ENCODE measurements at places on chromosomes 12 and 14.

- DNase-seq = peak; percentile 74
These were observed 23.1 kb downstream of the ADCY6 start for GRCh38 chr12:48765753-48766162.

GRCh38 chr12:124073356-124074035 is 100.5 kb downstream of the ZNF664 start:
- DNase-seq = no peak

- no peak for DNase-seq
These were observed 137.0 kb upstream of the CDKN3 start for GRCh38 chr14:54259821-54260220.

DNA sequence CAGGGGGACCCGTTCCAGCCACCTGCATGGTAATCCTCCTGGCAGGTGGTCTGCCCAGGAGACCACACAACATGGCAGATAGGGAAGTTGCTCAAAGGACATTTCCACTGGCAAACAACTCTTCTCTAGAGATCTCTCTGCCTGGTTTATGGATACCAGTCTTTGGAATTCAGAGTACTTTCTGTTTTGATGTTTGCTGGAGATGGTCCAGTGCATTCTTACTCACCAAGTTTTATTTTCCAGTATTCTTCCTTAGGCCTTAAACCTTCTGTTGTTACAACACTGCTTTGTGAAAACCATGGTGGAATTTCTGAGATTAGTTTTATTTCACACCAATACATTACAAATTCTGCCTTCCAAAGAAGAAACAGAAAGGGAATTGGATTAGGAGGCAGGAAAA is 428.3 kb downstream of the FUT8 start:
- DNase-seq = no peak

DNA sequence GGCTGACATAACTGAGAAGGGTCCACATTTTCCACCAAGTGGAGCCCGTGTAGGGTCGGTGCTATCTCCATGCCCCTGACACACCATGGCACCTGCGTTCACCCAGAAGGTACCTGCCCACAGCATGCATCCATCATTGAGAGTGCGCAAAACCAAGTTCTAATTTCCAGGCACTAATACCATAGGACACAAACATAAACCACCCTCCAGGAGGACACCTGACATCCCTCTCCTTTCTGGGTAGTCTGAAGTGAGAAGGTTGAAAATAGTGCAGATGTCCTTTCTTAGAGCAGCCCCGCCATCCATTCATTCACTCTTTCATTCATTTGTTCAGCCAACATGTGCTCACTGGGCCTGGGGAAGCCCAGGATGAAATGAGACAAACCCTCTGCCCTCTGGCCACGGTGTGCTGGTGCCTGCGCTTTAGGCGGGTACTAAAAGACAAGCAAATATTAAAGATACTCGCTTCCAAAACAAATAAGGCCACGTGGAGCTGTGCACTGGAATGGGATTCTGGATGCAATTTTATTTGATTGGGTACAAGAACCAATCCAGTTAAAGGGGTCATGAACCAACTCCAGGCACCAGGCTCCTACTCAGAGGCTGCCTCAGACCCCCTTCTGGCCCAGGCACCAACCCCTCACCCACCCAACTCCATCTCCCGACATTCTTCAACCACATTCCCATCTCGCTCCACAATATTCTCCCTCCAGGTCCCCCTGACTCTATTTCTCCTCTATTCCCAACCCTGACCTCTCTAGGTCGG is 1.2 kb downstream of the TTC7B start:
- DNase-seq = no peak

DNA sequence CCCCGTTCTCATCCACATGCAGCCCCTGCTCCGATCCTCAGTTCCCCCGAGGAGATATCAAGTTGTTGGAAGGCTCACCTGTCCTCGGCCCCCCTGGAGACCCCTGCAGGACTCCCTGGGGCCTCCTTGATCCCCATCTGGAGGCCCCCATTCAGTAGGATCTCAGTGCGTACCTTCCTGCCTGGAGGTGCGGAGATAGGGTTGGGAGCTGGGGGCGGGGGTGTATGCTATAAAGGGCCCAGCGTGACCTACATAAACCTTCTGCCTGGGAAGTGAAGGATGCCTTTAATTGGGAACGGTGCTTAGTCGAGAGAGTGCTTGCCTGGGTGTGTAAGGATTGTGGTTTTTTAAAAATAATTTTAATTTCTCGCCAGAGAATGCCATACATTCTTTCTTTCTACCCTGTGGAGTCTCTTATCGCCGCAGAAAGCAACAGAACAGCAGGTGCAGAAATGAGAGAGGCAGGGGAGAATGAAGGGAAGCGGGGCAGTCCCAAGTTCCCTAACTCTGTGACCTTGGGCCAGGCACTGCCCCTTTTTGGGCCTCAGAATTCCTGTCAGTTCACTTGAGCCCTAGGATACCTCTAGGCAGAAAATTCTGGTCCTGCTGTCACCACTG is 153.7 kb downstream of the TSPAN9 start:
- no peak for DNase-seq

DNA sequence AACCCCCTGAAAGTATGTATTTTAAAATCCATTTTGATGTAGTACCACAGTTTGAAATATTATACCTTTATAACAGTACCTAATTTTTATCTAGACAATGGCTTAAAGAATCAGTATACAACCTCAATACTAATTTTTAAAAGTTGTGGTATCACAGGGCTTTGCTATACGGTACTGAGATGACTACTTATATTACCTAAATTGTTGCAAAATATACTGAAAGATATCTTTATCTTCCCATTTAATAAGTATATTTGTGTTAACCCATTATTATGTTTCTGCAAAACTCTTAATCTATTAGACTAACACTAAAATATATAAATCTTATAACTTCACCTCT is 67.1 kb downstream of the RALGAPA1 start:
- DNase-seq = no peak

DNA sequence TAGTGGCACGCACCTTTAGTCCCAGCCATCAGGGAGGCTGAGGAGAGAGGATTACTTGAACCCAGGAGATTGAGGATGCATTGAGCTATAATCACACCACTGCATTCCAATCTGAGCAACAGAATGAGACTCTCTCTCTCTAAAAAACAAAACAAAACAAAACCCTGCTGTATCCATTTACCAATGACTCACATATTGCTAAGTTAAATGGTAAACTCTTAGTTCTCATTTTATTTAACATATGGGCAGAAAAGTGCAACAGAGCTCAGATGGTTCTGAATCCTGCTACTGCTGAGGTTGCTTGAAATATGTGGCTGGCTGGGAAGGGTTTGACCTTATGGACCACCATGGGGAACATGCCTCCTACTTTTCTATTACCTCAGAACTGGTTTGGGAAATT is 33.7 kb upstream of the CCNT1 start:
- DNase-seq = no peak

DNA sequence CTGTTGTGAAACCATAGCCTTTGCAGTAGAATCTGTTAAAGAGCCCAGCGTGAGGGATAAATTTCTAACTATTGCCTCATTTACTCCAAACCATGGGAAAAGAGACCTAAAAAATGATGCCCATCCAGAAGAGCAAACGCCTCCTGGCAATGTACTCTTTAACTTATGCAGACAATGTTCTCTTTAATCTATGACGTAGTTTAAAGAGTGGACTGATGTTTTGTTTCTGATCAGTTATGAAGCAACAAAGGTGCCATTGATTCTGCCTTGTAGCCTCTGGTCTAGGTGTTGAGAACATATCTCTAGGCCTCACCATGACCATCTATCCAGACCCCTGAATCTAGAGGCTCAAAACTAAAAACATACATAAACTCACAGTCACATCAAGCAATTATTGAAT is 13.4 kb downstream of the SSTR1 start:
- no peak for DNase-seq

GRCh38 chr12:115371711-115372110 is 687.7 kb upstream of the TBX3 start:
- no peak for DNase-seq

GRCh38 chr12:18849761-18850160 is 111.8 kb downstream of the CAPZA3 start:
- no peak for DNase-seq

GRCh38 chr14:44384093-44384492 is 123.0 kb downstream of the FSCB start:
- no peak for DNase-seq

DNA sequence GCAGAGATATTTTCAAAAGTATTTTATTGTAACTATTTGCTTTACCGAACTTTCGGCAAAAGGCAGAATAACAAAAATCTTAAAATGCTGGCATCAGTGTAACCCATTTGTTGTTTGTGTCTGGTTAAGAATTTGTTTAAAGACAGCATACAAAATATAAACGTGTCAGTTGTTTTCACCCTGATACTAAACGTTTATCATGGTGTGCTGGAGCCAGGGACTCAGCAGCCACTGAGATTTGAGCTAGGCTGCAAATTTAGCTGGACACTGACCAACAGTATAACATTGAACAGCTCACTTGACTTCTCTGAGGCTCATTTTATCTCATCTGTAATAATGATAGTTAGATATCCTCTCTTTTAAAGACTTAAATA is 183.7 kb downstream of the TMTC3 start:
- no peak for DNase-seq

GRCh38 chr12:116244001-116244400 is 33.5 kb downstream of the MED13L start:
- peak; percentile 65 for DNase-seq

GRCh38 chr14:48771717-48772116 is 814.5 kb downstream of the RPS29 start:
- DNase-seq = no peak

- DNase-seq = no peak
These were observed 179.3 kb upstream of the RMST start for GRCh38 chr12:97283297-97283696.

GRCh38 chr12:129075460-129076208 is 222.4 kb downstream of the GLT1D1 start:
- DNase-seq = no peak

- DNase-seq = no peak
These were observed 129.2 kb downstream of the KCNA5 start for GRCh38 chr12:5172886-5173285.

GRCh38 chr14:57687416-57687815 is 178.5 kb downstream of the SLC35F4 start:
- no peak for DNase-seq

DNA sequence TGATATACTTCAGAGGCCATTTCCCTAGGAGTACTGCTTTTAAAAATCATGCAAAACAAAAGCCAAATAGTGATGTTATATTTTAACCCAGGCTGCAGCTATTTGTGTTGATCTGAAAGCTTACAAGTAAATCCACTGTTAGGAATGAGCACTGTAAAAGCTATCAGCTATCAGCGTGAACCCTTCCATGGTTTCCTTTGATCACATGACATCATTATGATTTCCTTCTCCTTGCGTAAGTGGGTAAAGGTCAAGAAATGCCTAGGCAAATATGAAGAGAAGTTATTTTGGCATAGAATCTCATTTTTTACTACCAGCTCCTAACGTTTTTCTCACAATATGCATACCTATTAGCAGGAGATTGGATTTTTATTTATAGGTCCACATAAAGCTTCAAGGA is 48.6 kb upstream of the CATSPERB start:
- peak; percentile 47 for DNase-seq

DNA sequence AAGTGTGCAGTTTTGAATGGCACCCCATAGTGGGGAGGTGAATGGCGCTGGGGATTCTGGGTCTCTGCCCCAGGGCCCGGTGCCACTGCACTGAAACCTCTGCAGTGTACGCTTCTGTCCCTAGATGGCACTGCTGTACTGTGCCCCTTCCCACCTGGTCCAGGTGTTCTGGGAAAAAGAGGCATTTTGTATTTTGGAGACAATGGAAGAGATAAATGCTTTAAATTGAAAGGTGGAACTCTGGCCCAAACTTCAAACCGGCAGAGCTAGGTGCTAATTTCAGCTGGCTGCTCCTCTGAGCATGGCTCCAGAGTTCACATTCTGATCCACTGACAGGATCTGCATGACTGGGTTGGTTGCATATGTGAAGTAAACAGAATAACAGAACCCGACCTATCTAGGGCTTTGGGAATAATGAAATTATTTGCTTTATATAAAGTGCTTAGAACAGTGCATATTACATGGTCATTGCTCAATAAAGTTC is 52.2 kb downstream of the KRT80 start:
- no peak for DNase-seq

- DNase-seq = peak; percentile 43
These were observed 8.1 kb downstream of the STAC3 start for GRCh38 chr12:57242691-57243454.

- no peak for DNase-seq
These were observed 154.4 kb downstream of the GPHN start for GRCh38 chr14:66662374-66662773.

DNA sequence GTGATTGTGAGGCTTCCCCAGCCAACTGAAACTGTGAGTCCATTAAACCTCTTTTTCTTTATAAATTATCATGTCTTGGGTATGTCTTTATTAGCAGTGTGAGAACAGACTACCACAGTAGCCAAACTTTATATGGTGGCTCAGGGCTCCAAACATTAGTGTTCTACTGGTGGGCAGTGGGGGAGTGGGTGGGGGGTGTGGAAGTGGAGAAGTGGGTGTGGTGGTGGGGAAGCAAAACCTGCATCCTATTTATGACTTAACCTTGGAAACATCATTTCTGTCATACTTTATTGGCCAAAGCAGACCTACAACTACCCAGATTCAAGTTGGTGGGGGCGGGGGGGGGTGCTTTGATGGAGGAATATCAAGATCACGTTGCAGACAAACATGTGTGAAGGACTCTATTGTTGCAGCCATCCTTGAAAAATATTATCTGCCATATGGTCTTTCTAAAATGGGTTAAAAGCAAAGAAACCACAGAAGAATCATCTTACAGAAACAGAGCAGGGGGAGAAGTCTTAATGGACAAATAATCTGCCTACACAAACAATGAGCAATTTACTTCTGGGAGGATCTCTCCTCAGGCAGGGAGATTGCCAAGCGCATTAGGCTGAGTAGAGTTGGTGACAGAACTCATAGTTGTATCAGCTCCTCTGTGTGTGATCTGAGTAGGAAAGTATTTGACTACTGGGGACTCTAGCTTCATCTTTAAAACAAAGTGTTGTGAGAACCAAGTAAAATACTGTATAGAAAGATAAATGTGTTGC is 1.4 kb upstream of the PWP1 start:
- no peak for DNase-seq

GRCh38 chr12:131402781-131403396 is 308.0 kb upstream of the SFSWAP start:
- no peak for DNase-seq

DNA sequence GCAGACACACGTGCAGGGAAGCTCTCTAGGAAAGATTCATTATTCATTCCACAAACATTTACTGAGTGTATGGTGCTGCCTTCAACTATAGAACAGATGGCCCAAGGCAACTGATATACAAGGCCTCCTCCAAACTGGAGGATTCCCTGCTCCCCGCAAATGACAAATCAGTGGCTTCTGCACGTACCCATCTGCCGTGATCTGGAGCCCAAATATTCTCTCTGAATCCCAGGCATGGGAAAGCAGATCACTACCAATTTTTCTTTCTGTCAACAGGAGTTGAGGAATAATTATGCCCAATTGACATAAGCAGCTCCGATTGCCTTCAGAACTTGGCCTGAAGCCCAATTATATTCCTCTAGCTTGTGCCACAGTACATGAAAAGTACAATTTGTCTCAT is 174.2 kb upstream of the CCDC196 start:
- no peak for DNase-seq

All from suppressor macrophage (primary cell).